ENCODE measurements at places on chromosomes 3 and 15.

- peak; percentile 11 for DNase-seq
Measured at GRCh38 chr3:151203051-151203420, at the start of gene GPR171. Gene GPR171 (minus strand): TSS chr3:151203216. CDS start chr3:151199386, 3,830 bp downstream.

- no peak for DNase-seq
Measured at GRCh38 chr3:178140531-178141304, 395.5 kb upstream of the KCNMB2 start.

- DNase-seq, result no peak
Measured at GRCh38 chr3:197372047-197372661, 73.7 kb upstream of the DLG1 start.

- DNase-seq, result no peak
Measured at GRCh38 chr15:93428150-93428549, 339.1 kb upstream of the RGMA start.

DNA sequence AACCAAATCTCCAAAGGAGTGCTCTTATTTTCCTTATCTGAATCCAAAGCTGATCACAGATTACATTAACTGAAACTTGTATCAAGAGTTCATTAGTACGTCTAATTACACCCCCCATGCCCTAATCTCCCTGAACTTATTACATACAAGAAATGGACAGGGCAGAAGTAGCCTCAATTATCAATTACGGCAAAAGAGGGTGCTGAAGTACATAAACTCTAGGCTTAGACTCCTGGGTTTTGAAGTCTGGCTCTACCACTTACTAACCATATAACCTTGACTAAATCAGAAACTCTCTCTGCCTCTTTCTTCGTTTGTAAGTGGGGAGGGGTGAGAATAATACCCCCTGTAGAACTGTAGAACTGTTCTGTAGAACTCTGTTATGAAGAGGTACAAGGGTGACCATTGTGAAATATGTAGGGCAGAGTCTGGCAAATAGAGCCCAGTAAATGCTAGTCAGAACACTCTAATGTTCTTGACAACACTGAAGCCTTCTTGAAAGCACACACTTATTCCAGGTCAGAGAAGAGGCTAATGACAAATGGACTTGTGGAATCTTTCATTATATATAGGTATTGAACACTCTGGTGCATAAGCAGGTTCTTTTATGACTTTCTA is 19.6 kb upstream of the OR5K4 start:
- no peak for DNase-seq

DNA sequence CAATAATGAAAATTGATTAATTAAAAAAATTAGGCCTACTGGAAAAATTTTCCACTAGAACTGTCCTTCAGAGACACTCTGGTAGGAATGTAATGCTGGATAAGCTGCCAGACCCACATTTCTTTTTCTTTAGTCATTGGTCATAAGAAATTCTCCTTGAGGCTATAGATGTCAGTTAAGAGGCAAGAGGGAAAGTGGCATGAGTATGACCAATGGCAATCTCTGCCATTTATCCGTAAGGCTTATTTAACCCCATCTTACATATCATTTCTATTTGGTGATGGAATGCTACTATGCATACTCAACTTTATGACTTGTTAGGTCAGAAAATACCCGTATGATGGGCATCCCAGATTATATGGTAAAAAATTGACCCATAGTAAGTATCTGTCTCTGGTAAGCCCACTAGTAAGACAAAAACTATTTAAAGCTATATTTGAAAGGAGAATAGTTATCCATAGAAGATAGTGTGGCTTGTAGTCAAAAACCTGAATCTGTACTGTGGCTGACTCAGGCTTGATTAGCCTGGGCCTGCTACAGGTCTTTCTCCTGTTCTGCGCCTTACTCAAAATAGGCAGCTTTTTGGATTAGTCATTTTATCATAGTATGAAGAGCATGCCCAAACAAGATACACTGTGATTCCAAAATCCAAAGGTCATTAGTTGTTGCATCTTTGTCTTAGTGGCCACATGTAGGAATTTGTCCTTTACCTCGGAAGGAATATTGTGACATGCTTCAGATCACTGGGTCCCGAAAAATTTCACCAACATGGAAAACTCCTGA is 314.7 kb downstream of the PYDC2 start:
- DNase-seq, result no peak

DNA sequence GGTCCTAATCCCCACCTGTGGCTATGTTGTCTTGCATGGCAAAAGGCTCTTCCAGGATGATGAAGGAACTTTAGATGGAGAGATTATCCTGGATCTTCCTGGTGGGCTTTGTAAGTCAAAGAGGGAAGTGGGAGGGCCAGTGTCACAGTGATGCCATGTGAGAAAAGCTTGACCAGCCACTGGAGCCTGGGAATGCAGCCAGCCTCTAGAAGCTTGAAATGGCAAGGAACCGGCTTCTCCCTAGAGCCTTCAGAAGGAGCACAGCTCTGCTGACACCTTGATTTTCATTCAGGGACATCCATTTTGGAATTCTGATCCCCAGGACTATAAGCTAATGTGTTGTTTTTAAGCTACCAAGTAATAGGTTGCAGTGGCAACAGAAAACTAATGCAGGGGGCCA is 58.3 kb downstream of the CLEC3B start:
- no peak for DNase-seq

- no peak for DNase-seq
Measured at GRCh38 chr15:61633951-61634350, 404.8 kb upstream of the RORA start.

DNA sequence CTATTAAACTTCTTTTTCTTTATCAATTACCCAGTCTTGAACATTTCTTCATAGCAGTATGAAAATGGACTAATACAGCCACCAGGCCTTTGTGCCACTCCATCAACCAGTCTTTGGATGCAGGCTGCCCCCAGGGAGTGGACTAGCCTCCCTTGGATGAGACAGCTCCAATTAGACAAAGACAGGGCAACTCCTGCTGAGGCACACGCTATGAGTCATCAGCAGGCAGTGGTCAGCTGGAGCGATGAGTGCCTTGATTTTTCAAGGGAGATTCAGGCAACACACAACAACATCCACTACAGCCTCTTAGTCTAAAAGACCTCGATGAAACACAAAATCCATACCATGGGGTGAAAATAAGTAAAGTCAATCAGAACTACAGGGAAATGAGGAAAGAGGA is 160.1 kb downstream of the ARRDC4 start:
- DNase-seq, result no peak

DNA sequence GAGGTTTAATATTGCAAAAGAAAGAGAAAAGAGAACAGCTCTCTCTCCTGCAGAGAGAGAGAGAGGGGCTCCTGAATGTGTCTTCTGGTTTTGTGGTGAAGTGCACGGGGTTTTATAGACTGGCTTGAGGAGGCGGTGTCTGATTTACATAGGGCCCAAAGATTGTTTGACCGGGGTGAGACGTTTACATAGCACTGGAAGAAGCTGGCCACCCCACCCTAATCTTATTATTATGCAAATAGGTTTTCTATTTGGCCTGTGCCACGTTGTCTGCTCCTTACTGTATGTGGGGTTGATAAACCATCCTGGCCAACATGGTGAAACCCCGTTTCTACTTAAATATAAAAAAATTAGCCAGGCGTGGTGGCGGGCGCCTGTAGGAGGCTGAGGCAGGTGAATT is 268.6 kb downstream of the SV2B start:
- DNase-seq, result no peak

- DNase-seq, result no peak
Measured at GRCh38 chr15:62579842-62580241, 414.8 kb upstream of the C2CD4B start.

GRCh38 chr3:112813723-112814171 is 32.9 kb downstream of the CD200R1L start:
- DNase-seq, result no peak

DNA sequence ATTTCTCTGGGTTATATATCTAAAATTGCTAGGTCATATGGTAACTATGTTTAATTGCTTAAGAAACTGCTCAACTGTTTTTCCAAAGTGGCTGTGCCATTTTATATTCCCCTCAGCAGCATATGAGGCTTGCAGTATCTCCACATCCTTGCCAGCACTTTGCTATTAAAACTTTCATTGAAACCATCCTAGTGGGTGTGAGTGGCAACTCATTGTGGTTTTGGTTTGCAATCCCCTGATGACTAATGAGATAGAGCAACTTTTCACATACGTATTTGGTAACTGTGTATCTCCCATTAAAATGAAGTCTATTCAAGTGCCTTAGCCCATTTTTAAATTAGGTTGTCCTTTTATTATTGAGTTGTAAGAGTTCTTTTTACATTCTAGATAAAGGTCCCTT is 17.3 kb downstream of the KPNA1 start:
- DNase-seq, result peak; percentile 27

DNA sequence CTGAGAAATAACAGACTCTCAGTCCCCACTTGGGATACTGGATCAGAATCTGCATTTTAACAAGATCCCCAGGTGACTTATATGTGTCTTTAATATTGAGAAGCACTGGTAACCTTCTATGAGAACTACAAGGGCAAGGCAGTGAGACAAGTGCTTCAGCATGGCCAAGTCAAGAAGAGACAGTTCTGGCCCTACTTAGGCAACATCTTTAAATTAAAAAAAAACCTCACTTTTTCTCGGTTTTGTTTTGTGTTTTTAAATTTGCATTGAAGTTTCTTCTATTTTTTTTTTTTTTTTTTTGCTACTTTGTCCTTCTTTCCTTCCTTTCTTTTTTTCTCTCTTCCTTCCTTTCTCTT is 42.5 kb upstream of the SPTSSB start:
- DNase-seq, result no peak

- no peak for DNase-seq
Measured at GRCh38 chr3:42020684-42021307, 58.9 kb upstream of the ULK4 start.

- DNase-seq, result no peak
Measured at GRCh38 chr15:38226608-38227266, 25.9 kb upstream of the SPRED1 start.

- no peak for DNase-seq
Measured at GRCh38 chr3:146092230-146092629, 68.8 kb downstream of the PLOD2 start.

- DNase-seq, result no peak
Measured at GRCh38 chr3:3635109-3635508, 164.1 kb upstream of the LRRN1 start.

- DNase-seq, result no peak
Measured at GRCh38 chr3:172607305-172608121, 84.3 kb upstream of the TNFSF10 start.

DNA sequence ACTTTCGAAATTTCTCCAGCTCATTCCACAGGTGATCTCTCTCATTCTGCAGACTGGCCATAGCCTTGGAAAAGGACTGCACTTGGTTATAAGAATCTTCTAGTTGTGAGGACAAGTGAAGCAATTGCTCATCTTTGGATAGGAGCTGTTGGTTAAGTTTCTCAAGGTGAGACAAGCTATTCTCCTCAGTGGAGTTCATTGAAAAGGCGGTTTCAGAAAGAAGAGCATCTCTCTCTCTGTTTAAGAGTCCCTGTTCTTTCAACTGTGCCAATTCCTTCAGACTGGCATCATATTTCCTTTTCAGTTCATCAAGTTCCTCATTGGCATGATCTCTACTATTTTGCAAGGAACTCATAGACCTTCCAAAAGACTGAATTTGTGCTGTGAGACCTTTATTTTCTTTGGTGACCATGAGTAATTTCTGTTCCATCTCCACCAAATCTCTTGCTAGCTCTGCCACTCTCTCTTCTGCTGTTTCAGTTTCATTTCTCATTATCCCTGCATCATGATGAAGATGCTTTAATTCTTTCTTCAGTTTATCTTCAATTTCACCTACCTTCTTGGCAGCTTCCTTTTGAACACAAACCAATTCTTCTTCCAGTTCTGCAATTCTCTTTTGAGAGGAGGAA is 30.2 kb upstream of the HCLS1 start:
- DNase-seq, result no peak

GRCh38 chr15:26070095-26070532 is 207.0 kb upstream of the ATP10A start:
- no peak for DNase-seq

DNA sequence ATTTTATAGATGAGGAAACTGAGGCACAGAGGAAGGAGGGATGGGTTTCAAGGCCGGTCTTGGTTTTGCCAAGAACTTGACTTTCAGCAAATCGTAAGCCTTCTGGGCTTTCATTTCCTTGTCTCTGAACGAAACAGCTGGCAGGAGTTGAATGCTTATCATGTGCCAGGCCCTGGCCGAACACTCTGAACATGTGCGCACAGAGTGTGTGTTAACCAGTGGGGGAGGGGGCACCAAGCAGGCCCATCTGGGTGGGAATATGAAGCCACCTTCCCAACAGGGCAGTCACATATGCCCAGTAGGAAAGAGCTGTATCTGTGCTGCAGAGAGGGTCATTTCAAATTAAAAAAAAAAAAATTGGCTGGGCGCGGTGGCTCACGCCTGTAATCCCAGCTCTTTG is 29.3 kb downstream of the ZNF710 start:
- DNase-seq, result no peak

GRCh38 chr3:39505866-39506742 is 38.6 kb downstream of the MOBP start:
- peak; percentile 57 for DNase-seq

- DNase-seq, result no peak
Measured at GRCh38 chr15:39789736-39790135, 7.1 kb upstream of the FSIP1 start.

DNA sequence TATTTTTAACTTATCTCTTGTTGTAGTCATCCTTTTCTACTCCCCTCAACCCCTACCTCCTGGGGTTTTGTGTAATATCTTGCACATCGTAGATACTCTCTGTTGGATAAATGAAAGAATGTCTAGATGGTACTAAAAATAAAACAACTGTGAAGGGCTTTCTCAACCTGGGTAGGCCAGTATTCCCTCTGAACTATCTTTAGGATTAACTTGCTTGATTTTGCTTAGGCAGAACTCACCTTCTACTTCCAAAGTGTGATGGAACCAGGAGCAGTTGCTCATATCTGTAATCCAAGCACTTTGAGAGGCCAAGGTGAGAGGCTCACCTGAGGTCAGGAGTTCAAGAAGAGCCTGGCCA is 32.8 kb upstream of the TIPARP start:
- DNase-seq, result no peak

- no peak for DNase-seq
Measured at GRCh38 chr3:157240408-157240807, 80.5 kb upstream of the CCNL1 start.

DNA sequence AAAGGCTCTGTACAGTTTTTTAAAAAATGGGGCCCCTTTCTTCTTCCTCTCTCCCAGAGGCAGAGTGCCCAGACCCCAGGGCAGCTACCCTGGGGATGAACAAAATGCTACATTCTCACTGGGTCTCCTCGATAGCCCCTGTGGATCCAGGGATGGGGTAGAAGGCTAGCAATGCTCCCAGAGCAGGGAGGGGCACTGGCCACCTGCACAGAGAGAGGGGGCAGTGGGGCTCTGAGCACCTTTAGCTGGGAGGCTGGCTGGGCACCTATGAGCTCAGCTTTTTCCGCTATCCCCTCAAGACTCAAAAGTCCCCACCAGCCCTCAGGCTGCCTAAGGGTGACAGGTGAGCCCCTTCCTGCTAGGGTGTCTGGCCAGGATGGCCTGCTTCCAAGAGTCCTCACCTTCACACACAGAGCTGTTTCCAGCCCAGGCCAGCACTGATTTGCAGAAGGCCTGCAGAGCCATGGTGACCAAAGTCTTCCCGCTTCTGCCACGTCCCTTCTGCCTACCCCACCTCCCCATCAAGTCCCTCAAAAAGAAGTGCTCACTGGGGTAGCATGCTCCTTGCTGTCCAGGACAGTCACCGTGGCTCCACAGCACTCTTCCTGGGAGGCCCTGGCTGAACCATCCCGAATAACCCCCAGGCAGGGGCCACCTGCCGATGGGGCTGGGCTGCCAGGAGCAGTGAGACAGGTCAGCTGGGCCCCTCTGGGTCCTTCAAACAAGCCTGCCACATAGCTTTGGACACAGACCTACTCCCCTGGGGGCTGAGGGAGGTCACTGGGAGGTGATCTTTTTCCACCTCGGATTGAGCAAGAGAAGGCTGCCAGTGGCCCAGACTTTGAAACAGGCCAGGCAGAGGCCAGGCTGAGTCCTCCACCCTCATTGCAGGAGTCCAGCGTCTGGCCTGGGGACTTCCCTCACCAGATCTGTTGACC is 20.4 kb downstream of the BMF start:
- no peak for DNase-seq

Measured in T-helper 2 cell (primary cell).